ENCODE measurements at places on chromosomes 4 and X. TPM values are rescaled to one million over a fixed set of nuclear protein-coding genes. Genes with fewer than 3 reads are reported as not detected.

DNA sequence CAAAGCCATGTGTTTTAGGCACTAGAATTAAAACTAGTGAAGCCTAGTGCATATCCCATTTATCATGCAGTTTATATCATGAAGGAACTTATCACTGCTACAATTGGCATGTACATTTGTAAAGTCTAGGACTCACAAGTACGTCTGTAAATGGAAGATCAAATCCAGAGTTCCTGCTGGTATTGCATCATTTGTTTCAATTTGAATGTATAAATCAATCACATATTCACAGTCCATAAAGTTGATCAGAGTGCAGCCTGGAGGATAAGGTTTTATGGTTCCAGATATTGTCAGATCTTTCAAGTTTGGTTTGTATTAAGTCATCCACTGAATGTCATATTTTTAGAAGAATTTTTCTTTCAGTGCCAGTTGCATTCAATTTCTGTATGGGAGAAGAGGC, 32.6 kb upstream of the PDE5A start:
- no peak for ATAC-seq

DNA sequence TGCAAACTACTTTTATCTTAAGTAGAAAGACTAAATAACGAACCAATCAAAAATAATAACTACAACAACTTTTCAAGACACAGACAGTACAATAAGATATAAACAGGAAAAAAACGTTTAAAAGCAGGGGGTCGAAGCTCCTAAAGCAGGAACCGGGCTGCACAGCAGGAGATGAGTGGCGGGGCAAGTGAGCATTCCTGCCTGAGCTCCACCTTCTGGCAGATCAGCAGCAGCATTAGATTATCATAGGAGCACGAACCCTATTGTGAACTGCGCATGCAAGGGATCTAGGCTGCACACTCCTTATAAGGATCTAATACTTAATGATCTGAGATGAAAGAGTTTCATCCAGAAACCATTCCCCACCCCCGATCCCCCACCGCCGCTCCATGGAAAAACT, 146.2 kb downstream of the TEX11 start:
- ATAC-seq = no peak

DNA sequence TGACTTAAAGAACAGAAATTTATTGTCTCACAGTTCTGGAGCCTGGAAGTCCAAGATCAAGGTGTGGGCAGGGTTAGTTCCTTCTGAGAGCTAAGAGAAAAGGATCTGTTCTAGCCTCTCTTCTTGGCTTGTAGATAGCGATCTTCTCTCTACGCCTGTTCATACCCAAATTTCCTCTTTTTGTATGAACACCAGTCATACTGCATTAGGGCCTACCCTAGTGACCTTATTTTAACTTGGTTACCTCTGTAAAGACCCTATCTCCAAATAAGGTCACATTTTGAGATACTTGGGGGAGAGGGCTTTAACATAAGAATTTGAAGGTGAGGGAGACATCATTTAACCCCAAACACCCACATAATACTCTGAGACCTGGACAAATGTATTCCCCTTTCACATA, 55.6 kb upstream of the SPP1 start:
- ATAC-seq = no peak

DNA sequence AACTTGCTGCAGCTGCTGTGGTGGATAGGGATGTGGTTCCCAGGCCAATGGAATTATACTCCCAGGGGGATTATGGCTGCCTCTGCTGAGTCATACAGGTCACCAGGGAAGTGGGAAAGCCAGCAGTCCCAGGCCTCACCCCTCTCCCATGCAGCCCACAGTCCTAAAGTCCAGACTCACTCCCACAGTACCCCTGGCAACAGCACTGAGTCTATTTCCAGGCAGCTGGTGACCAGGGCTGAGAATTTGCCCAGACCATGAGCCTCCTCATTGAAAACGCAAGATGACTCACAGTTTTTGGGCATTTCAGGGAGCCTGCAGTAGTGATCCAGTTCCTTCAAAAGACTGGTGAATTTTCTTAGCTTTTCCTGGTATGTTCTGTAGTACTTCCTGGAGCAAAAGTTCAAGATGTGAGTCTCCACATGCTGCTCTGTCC, 137.6 kb downstream of the NPNT start:
- no peak for ATAC-seq

DNA sequence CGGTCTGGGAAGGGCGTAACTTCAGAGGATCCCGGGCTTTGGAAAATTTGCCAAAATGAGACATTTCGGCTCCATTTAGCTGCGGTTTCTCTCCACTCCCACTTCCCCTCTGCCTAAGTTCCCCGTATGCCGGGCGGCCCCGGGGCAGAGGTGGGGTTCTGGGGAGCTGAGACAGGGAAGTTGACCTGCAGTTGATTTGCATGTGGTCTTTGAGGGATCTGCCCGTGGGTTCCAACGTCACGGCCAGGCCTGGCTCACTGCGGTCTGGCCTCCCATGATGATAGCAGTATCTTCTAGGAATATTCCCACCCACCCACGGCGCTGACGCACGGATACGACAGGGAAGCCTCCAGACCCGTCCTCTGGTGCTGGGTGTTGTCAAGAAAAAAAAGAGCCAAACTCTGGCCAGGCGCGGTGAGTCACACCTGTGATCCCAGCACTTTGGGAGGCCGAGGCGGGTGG, 27.3 kb upstream of the CRLF2 start:
- no peak for ATAC-seq

DNA sequence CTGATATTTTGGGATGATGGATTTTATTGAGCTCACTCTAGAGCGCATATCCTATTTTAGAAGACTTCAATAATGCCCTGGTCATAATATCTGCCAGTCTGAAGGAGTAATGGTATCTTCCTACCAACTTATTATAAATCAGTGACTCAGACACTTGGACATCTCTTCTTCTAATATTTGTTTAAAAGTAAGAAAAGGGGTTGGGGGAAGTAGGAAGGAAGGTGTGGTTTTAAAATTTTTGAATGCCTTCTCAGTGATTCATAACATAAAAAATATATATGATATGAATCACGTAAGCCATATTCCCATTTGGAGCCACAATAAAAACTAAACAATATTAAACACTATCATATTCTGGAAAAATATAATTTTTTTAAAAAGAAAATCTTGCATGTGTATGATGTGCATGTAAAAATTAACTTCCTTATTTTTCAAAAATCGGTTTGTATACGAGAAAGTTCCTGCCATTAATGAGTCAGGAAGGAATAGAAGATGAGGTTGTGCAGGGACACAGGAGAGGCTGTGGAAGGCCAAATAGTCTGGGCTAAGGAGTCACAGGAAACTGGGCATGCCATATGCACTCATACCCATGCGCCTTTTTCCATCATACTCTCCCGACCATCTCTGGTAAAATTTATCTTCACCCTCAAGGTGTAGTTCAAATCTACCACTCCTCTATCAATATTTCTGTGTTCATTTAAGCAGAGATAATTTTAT, 286.5 kb downstream of the EPHA5 start:
- no peak for ATAC-seq

- ATAC-seq = peak; percentile 58
Observed at GRCh38 chr4:41146716-41147506, 67.4 kb downstream of the APBB2 start.

DNA sequence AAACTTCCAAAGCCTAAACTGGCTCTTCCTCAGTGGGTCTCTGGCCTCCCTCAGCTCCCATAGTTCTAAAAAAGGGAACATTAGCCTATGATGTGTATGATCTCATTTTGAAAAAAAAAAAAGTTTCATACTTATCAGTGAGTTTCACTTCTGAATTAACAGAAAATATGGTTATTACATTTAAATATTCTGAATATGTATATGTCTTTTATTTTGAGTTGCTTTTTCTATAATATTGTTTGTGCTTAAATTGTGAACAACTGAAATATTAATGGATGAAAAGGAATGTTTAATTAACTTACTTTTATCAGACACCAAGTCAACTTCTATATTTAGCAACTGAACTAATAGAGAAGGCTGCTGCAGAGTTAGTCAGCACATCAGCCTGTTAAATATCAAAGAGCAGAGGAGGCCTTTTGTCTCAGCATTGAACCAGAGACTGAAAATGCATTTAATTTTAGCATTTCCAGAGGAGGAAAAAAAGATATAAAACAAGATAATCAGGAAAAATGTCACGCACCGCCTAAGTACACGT, 20.4 kb upstream of the FHL1 start:
- peak; percentile 32 for ATAC-seq

DNA sequence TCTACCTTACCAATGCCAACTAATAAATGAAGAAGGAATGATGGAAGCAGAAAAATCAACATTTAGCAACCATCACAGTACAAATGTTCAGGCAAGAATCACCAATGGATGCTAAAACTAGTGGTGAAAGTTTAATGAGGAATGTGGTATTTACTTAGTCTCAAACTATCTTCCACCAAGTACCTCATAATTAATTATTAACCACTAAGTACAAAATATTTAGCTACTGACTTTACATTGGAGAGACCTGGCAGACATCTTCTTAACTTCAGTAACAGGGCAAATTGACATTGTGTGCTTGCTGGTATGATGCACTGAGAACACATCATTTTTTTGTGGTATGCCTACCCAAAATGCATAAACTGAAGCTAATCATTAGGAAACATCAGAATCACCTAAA, 82.4 kb downstream of the DLG3 start:
- no peak for ATAC-seq

DNA sequence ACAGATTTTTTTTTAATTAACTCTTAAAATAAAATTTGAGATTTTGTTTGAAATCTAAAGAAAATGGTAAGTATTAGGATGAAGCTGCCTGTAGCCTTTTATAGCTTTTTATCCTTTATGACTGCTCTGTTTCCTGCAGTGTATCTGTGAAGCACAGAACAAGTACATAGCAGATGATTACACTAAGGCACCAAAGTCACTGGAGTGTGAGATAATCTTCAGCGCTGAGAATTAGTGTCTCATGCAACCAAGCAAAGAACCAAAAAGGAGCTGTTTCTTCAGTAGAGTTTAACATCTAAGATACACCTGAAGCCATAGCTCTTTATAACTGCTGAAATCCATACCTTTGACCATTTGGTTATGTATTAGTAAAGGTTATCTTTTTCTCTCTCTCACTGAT, 1989.8 kb upstream of the PCDH10 start:
- no peak for ATAC-seq

DNA sequence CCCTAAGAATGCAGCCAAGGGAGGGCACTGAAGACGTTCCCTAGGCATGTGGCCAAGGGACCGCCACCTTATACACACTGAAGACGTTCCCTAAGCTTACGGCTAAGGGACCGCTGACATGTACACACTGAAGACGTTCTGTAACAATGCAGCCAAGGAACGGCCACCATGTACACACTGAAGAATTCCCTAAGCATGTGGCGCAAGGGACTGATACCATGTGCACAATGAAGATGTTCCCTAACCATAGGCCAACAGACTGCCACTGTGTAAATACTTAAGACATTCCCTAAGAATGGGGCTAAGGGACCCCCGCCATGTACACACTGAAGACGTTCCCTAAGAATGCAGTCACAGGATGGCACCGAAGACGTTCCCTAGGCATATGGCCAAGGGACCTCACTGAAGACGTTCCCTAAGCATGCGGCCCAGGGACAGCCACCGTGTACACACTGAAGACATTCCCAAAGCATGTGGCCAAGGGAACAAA, 36.1 kb downstream of the DHRSX start:
- ATAC-seq = no peak

- peak; percentile 94 for ATAC-seq
Observed at GRCh38 chr4:153750197-153750817, 9.5 kb downstream of the RNF175 start.

GRCh38 chrX:69153060-69153730, 12.1 kb downstream of the PJA1 start:
- peak; percentile 93 for ATAC-seq

GRCh38 chrX:100687128-100687527, 43.1 kb downstream of the SRPX2 start:
- ATAC-seq = no peak

GRCh38 chr4:7374571-7374970, 60.2 kb downstream of the PSAPL1 start:
- no peak for ATAC-seq

DNA sequence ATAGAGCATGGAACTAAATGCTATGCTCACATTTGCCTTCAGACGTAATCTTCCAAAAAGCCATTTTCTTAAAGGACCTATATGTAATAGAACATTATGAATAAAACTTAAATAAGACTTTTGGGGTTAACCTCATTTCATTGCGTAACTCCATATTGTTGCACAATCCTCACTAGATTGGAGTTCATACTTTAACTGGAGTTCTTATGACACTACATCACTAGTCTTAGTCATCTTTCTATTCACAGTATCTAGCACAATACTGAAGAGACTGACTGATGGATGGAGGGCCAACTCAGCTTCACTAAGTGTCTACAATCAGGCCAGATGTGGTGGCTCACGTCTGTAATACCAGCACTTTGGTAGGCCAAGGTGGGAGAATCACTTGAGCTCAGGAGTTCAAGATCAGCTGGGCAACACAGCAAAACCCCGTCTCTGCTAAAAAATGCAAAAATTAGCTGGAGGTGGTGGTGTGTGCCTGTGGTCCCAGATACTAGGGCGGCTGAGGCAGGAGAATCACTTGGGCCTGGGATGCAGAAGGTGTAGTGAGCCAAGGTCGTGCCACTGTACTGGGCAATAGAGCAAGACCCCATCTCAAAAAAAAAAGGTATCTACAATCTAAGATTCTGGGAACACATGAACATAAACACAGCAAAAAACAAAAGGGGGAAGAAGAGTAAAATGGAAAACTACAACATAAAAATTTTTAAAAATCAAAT, 80.8 kb upstream of the MAB21L2 start:
- no peak for ATAC-seq

DNA sequence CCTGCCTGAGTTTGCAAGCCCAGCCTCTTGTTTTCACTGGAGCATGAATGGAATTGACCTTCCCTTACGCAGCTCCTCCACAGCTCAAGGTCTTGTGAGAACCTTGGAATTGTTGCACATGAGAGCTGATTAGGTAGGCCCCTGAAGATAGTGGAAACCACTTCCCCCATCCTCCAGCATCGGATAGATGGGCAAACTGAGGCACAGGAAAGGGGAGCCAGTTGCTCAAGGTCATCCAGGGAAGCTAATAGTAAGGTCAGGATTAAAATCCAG, 27.2 kb downstream of the PJA1 start:
- no peak for ATAC-seq

DNA sequence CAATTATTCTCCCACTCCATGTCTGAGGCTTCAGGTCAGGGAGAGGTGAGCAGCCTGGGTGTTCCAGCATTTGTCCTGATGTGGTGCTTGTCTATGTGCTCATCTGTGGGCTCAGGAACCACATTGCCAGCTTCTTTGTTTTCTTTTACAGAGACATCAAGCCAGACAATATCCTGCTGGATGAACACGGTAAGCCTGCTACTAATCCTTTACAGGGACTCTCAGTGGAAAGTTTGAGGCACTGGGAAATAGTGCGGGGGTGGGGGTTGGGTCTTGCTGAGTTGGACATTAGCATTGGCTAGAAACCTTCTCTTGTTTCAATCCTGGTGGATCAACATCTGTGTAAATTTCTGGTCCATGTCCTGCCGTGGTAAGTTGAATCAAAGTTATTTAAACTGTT, 310.3 kb downstream of the EVC2 start:
- no peak for ATAC-seq

The FAT4 gene
- total RNA-seq = 6.6 TPM

The SFRP2 gene
- total RNA-seq = 14.7 TPM

The CYLC1 gene
- total RNA-seq = 0.43 TPM

The F9 gene
- not detected for total RNA-seq

The PAK3 gene
- 26.0 TPM for total RNA-seq

The UCP1 gene
- total RNA-seq = not detected

The NRK gene
- 0.09 TPM for total RNA-seq

The CPXCR1 gene
- not detected for total RNA-seq

The RPA4 gene
- 1.2 TPM for total RNA-seq
